ENCODE measurements at places on chromosomes 1 and 21.

DNA sequence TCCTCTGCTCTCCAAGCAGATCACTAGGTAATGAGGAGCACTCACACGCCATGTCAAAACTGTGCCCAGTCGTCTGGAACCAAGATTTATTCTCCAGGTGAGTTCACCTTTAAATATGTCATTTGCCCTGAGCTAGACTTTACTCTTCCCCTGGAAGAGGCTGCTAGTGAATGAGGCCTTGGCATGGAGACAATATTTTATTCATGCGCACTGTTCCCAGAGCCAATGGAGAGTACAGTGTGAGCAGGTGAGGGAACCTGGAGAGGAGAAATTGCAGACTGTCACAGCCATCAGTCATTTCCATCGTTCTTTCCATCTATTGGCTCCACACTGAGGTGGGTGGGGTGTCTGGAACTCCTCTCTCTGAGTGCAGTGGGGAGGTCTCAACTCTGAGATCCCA, 333.6 kb downstream of the KCNH1 start:
- DNase-seq: no peak

DNA sequence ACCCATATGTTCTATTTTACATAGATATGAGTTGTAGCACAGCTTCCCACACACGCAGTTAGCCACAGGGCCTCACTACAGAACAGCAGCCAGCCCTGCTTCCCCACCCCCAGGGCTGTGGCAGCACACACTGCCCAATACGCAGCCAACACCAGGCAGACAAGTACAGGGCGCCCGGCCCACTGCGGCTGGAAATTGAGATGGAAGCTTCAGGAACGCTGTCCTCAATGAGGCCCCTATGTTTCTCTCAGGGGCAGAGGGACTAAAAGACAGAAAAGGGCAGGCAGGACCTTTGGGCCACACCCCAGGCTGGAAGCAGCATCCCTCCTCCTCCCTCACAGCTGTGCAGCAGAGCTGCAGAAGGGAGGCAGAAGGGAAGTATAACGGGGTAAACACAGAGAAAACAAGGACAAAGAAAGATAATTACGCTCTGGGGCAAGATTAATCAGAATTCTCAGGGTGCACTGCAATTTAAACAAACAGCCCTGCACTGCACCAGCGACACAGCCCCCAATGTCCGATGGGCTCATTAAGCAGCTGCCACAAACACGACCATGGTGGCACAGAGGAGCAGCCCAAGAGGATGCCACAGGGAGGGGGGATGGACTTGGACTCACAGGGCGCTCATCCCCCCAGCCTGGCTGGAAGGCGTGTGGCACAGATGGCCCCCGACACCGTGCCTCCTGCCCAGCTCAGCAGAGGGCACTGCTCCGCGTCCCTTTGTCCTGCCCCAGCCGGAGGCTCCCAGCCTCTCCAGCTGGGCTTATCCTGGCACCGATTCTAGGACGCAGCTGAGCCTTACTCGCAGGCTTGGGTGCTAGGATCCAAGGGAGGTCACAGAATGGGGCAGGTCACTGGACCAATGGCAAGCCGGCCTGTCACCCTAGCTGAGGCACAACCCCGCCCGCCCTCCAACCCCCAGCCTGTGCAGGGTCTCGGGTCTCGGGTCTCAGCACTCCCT, 14.2 kb downstream of the WDR4 start:
- DNase-seq: no peak

DNA sequence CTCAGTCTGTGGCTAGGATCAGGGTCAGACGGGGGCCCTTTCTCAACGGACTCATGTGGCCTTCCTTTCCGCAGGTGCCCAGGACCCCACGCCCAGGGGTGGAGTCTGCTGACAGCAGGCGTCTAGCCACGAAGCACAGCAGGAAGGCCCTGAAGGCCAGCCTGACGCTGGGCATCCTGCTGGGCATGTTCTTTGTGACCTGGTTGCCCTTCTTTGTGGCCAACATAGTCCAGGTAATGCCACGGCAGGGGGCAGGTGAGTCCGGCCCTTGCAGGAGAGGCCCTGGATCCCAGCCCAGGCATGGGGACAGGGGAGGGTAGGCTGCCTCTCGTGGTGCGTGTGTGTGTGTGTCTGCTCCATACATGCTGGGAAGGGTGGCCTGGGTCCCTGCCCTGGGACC, 13.8 kb downstream of the HTR6 start:
- DNase-seq: no peak

- no peak for DNase-seq
These were observed 80.5 kb upstream of the WARS2 start for GRCh38 chr1:119220991-119221390.

GRCh38 chr1:66353257-66353656, 180.7 kb upstream of the SGIP1 start:
- no peak for DNase-seq

- peak; percentile 86 for DNase-seq
These were observed 16.5 kb downstream of the STK40 start for GRCh38 chr1:36369061-36369861.

GRCh38 chr1:183633676-183634343, 1.8 kb downstream of the ARPC5 start:
- DNase-seq: no peak

DNA sequence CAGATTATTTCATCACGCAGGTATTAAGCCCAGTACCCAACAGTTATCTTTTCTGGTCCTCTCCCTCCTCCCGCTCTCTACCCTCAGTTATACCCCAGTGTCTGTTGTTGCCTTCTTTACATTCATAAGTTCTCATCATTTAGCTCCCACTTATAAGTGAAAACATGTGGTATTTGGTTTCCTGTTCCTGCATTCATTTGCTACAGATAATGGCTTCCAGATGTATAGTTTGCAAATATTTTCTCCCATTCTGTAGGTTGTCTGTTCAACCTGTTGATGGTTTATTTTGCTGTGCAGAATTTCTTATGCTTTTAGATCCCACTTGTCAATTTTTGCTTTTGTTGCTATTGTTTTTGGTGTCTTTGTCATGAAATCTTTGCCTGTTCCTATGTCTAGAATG, 21.1 kb upstream of the KCNH1 start:
- DNase-seq: no peak

- peak; percentile 40 for DNase-seq
These were observed 117.9 kb downstream of the DMRTB1 start for GRCh38 chr1:53576866-53577760.

- no peak for DNase-seq
These were observed 161.8 kb upstream of the PDE4B start for GRCh38 chr1:65630855-65631254.

- no peak for DNase-seq
These were observed 108.8 kb downstream of the ADAMTS1 start for GRCh38 chr21:26736449-26736848.

DNA sequence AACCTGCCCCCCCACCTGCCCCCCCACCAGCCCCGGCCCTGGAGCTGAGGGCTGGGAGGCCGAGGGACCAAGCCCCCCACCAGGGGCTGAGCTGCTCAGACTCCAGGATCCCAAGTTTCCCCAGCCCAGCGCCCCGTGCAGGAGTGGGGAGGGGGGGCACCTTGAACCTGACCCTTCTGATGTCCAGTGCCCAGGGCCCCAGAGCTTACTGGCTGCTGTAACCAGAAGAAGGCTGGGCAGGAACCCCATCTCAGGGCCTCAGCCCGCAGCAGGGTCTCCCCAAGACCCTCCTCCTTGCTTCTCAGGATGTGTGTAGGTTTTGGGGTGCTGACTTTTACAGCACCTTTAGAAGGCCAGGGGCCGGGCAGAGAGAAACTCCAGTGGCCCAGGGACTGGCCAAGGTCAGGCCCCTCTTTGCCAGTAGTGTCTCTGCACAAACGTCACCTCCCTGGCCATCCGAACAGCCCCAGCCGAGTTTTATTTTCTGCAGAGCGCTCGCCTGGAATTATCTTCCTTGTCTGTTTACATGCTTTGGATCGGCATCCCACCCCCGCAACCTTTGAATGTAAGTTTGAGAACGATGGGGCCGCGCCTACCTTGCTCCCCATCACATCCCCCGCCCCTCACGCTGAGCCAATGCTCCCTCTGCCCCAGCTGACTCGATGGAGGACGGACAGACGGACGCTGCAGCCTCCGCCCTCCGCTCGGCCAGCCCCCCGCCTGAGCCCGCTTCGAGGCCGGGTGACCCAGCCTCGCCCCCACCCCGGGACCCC, 70.1 kb upstream of the CASZ1 start:
- no peak for DNase-seq

GRCh38 chr1:223338811-223339746, 24.9 kb downstream of the SUSD4 start:
- DNase-seq: no peak

DNA sequence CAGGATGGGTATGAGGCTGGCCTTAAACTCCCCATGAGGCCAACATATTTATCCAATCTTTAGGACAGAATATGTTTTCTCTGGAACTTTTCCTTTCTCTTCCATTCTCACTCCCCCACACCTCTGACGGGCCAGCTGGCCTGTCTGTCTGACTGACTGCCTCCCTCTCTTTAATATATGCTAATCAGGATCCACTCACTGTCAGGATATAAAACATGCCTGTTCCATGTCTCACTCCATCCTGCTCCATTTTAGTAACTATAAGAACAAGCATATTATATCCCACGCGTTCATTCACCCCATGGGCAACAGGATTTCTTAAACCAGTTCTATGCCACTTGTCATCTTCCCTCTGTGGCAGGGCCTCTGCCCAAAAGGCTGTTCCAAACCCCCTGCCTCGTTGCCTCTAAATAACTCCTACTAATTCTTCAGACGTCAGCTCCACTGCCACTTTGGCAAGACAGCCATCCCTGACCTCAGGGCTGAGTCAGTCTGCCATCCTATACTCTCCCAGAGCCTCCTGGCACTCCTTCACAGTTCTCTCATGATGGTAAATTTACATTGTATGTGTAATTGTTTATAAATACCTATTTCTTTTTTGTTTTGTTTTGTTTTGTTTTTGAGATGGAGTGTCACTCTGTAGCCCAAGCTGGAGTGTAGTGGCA, 84.3 kb upstream of the SPATA6 start:
- DNase-seq: no peak

DNA sequence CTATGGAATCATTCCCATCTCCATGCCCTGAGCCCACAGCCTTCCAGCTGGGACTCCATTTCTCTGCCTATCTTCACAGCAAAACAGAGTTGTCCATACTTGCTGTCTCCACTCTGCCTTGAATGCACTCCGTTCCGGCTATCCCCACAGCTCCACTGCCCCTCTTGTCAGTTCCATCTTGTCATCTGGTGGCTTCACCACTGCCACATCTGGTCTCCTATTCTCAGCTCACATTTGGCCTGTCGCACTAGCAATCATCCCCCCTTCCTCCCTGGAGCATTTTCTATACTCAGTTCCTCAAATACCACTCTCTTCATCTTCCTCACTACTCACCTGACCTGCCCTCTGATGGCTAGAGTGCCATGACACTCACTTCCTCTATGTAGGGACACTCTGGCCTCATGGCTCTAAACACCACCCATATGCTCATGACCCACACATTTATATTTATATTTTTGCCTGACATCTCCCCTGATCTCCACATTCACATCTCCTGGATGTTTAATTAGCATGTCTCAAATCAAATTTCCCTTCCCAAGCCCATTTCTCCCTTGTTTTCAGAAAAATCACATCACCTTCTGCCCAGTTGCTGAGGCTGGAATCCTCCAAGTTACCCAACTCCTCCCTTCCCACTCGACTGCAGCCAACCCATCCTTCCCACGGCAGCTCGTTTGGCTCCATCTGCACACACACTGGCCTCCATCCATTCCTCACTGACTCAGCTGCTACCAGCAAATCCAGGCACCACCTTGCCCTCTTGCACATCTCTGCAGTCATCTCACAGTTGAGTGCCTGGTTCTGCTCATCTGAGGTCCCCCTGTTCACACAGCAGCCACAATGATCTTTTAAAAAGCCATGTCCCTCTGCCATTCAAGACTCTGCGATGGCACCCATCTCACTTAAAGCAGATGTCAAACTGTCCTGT, 6.1 kb downstream of the ZNF692 start:
- no peak for DNase-seq
